ENCODE measurements at places on chromosomes 13 and 19. TPM values are rescaled to one million over a fixed set of nuclear protein-coding genes. Genes with fewer than 3 reads are reported as not detected.

The ALOX5AP gene
- 41.6 TPM for polyA plus RNA-seq

The CALR3 gene
- not detected for polyA plus RNA-seq

The PGLYRP1 gene
- not detected for polyA plus RNA-seq

The CFAP97D2 gene
- not detected for polyA plus RNA-seq

The KLK13 gene
- 1.2 TPM for polyA plus RNA-seq

The PSG7 gene
- 0.13 TPM for polyA plus RNA-seq

The ANGPTL8 gene
- polyA plus RNA-seq, result not detected

The MYBPC2 gene
- not detected for polyA plus RNA-seq

The MYO16 gene
- 0.37 TPM for polyA plus RNA-seq

The ZNF135 gene
- polyA plus RNA-seq, result 11.4 TPM

The PNMA8C gene
- 0.32 TPM for polyA plus RNA-seq

The C19orf85 gene
- not detected for polyA plus RNA-seq

The MYADM gene
- 86.3 TPM for polyA plus RNA-seq

The TMIGD2 gene
- not detected for polyA plus RNA-seq

The ZNF350 gene
- 10.4 TPM for polyA plus RNA-seq

The FFAR2 gene
- polyA plus RNA-seq, result 0.47 TPM
